ENCODE measurements at places on chromosomes 6 and 20.

GRCh38 chr6:158287047-158287446 lies 25.2 kb upstream of the TULP4 start:
- no peak for DNase-seq

GRCh38 chr6:159695984-159696383 lies 2.9 kb upstream of the SOD2 start:
- DNase-seq, result no peak

- DNase-seq, result no peak
Observed at GRCh38 chr6:162651505-162651904, 76.1 kb downstream of the PRKN start.

GRCh38 chr6:117079951-117080350 lies 185.4 kb upstream of the VGLL2 start:
- no peak for DNase-seq

GRCh38 chr20:10984913-10985312 lies 311.1 kb upstream of the JAG1 start:
- DNase-seq, result no peak

- no peak for DNase-seq
Observed at GRCh38 chr6:164531736-164532135, 777.7 kb downstream of the C6orf118 start.

DNA sequence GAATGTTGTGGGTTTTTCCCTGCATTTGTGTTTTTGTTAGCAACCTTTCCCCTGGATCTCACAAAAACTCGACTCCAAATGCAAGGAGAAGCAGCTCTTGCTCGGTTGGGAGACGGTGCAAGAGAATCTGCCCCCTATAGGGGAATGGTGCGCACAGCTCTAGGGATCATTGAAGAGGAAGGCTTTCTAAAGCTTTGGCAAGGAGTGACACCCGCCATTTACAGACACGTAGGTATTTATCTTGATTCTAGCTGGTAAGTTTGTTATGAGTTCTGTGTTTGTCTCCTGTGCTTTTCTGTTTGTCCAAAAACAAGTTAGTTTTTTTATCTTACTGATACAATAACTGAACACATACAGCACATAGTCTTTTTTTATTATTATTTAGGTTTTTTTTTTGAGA lies 3.0 kb downstream of the SLC25A27 start:
- no peak for DNase-seq

- no peak for DNase-seq
Observed at GRCh38 chr6:129621252-129621651, 88.7 kb downstream of the ARHGAP18 start.

GRCh38 chr6:143553337-143553736 lies 41.8 kb upstream of the FUCA2 start:
- DNase-seq, result no peak

DNA sequence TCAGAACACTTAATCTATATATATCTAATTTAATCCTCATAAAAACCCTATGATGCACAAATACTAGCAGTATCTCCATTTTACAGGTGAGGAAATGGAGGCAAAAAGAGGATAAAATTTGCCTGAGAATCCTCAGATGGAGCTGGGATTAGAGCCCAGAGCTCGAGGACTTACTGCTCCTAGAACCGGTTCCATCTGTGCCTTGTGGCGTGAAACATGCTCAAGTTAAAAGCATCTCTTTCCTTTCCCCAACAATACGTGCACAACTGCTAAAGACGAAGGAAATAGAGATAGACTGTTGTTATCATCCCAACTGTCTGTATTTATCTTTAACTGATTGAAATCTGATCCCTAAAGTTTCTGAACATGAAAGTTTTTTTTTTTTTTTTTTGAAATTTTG lies 367.6 kb upstream of the SOX4 start:
- DNase-seq, result no peak

DNA sequence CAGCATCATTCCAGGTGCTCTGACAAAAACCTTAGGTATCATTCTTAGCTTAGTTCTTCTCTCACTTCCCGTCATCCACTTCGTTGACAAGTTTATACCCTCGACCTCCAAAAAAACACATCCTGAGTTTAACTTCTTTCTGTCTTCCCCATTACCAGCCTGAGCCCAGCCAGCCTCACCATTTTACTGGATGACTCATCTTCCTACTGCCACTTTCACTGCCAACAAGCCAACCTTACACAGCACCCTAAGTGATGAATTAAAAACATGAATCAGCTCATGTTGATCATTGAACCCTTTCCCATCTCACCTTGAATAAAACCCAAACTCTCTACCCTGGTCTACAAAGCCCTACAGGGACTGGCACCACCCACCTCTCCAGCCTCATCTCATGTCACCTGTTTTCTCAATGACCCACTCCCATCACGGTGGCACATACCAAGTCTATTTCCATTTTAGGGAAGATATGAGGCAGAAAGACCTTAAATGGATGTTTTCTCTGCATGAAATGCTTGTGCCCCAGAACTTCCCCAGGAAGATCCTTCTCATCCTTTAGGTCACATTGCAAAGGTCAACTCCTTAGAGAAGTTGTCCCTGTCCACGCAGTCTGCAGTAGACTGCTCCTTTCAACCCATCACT lies 9.9 kb upstream of the UST start:
- DNase-seq, result no peak

DNA sequence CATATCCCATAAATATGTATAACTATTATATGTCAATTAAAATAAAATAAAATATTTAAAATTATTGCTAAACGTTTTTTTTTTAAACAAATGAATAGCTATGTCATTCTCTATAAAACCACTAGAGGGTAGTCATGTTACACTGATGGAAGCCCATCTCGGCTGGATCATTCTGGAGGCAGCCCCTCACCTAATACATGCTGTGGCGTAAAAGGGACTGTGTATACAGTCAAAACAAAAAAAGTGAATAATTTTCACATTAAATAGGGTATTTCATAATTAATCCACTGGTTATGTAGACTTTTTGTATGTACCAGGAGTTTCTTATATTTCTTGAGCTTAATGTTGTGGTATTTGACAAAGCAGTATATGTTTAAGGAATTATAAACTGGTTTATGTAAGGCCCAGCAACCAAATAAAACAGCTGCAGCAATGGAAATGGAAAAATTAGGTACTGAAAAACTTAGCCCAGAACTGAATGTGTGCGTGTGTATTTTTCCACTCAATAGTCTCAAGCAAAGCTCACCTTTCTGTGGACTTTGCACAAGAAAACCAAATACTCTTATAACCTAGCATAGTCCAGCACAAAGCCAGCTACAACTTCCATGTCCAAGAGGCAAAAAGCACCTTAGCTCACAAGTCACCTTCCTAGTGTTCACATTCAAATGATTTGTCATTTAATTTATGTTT lies 81.7 kb downstream of the COL9A1 start:
- no peak for DNase-seq

- DNase-seq, result no peak
Observed at GRCh38 chr6:53230775-53231467, 82.3 kb upstream of the GCM1 start.

DNA sequence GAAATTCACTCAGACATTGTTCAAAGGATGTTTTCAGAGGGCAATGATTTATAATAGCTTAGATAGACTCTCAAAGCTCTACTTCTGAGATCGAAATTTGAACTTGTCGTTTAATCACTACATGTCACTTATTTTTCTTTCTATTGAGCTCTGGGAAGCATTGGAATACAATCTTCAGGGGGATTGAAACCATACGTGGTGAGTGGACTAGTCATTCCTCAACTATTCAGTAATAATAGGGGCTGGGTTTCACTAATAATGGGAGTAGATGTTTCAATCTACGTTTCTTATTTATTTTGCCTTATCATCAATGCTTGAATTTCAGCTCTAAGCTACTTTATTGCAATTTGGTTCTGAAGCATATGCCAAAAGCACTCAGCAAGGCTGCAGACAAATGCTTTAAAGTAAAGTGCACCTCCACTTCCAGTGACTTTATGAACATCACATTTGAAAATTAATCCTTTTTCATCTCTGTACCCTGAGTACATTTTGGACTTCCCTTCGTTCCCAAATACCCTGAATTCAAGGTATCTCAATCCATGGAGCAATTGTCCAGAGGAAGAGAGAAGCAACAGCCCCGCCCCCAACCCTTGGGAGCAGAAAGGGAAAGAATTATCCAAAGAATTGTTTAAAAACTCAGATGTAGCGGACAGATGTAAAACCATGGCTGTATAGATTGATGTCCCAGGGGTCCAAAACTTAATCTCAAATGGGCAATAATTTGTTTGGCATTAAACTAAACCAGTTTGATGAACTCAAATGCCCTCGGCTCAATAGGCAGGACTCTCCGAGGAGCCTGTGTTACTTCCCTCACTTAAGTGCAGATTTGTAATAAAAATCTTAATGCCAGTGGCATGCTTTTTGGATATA lies 68.1 kb downstream of the HFE start:
- DNase-seq, result no peak

- no peak for DNase-seq
Observed at GRCh38 chr6:8192067-8192466, 89.7 kb upstream of the EEF1E1 start.

GRCh38 chr20:20150241-20150640 lies 97.9 kb downstream of the CFAP61 start:
- DNase-seq, result no peak

- no peak for DNase-seq
Observed at GRCh38 chr6:35810971-35811698, 6.0 kb downstream of the LHFPL5 start.

DNA sequence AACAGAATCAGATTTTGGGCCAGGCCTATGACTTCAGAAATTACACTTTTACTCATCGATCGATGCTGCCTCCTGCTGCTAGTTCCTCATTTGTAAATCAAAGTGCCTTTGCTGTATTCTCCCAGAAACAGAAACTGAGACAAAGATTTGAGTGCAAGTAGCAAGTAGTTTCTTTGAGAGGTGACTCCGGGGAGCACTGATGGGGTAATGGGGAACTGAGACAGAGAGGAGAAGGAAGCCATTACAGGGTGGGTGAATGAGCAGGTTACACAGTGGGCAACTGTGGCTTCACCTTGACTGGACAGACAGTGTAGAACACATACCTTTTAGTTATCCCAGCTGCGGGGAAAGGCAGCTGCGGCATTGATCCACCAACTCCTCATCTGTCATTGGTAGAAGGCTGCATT lies 9.7 kb upstream of the CD40 start:
- no peak for DNase-seq

- DNase-seq, result no peak
Observed at GRCh38 chr20:1335961-1336698, 7.2 kb upstream of the SDCBP2 start.

- no peak for DNase-seq
Observed at GRCh38 chr6:158680481-158680880, 30.6 kb downstream of the SYTL3 start.

DNA sequence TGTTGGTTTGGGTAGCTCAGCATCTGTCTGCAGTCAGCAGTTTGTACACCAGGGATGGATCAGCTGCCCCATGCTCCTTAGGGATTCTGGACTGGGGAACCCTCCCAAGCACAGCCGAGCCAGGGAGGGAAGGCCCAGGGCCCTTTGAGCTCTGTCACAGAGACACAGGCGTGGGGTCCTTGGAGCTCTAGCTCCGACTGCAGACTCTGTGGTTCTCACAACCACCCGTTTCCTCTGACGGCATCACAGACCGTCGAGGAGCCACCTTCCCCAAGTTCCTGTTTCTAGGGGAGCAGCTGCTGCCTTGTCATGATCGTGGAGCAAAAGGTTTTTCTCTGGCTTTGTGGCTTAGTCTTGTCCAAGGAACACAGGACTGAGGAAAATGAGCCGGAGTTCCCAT lies at the start of gene SLA2:
Gene SLA2, minus strand, starts transcription at position 199 of the 400 bp plus-strand sequence. CDS start 4,861 bp downstream, outside the sequence.
- DNase-seq, result no peak

- DNase-seq, result no peak
Observed at GRCh38 chr20:47055699-47056369, 161.2 kb downstream of the EYA2 start.

DNA sequence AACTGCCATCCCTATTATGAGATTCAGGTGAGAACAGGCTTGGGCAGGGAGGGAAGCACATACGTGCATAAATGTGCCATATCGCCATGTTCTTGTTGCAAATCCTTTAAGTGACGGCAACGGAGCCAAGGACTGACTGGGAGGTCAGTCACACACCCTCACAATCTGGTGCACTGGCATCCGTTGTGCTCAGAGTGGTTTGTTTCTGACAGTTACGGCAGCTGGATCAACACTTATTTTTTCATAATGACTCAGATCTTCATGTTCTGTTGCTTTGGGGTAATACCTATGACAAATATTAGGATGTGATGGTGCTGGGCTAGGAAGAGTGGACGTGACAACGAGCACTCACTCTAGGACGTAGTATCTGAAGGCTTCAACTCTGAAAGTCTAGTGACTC lies 56.2 kb upstream of the PREP start:
- no peak for DNase-seq

- no peak for DNase-seq
Observed at GRCh38 chr6:135972586-135972985, 121.1 kb downstream of the PDE7B start.

DNA sequence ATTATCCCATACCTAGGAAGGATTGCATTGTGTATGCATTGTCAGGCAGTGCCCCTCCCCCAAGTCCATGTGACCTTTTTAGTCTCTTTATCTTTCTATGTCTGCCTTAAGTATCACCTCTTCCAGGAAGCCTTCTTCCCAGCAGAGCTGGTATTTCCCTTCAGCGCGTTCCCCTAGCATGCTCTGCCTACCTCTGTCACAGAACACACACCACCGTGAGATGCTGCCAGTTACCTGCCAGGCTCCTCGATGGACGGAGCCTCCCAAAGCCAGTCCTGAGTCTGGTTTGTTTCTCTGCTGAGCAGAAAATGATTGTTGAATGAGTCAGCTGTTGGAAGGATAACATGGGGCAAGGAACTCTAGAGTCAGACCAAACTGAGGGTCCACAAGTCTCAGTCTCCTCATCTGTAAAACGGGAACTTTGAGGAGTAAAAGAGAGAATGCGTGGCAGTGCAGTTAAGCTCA lies 11.3 kb upstream of the ZNF335 start:
- DNase-seq, result no peak

DNA sequence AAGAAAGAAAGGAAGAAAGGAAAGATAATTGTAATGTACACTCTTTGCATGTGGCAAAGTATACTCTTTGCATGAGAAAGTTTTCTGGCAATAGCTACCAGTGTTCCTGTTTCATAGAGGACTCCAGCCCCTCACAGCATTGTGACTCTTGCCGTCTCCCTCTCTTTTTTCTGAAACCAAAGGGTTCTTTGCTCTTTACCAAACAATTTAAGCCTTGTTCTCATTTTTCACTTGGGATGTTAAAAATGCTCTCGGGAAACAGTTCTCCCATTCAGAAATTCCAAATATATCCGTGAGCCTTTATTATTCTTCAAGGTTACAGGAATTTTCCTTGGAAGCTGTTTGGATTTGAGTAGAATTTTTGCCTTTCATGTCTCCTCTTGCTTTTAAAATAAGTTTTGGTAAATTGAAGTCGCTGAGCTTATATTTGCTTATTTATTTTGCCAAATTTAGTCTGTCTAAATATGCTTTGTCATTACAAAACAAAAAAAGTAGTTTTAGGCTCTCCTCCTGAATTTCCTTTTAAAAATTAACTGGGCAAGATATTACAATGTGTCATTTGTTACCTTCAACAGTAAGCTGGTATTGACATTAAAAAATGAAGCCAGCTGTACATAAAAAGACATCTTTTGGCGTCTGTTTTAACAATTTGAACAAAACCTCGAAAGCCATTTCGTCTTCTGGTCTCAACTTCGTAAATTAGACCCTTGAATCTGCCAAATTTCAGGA lies 103.8 kb upstream of the ARMC2 start:
- no peak for DNase-seq

GRCh38 chr6:101747160-101747559 lies 353.7 kb downstream of the GRIK2 start:
- DNase-seq, result no peak
